T1000 (cell line): ENCODE measurements at places on chromosomes 6 and 20.

GRCh38 chr20:36926653-36927200 lies 24.8 kb downstream of the SAMHD1 start:
- no peak for DNase-seq

GRCh38 chr6:11209906-11210305 lies 22.6 kb downstream of the NEDD9 start:
- no peak for DNase-seq

DNA sequence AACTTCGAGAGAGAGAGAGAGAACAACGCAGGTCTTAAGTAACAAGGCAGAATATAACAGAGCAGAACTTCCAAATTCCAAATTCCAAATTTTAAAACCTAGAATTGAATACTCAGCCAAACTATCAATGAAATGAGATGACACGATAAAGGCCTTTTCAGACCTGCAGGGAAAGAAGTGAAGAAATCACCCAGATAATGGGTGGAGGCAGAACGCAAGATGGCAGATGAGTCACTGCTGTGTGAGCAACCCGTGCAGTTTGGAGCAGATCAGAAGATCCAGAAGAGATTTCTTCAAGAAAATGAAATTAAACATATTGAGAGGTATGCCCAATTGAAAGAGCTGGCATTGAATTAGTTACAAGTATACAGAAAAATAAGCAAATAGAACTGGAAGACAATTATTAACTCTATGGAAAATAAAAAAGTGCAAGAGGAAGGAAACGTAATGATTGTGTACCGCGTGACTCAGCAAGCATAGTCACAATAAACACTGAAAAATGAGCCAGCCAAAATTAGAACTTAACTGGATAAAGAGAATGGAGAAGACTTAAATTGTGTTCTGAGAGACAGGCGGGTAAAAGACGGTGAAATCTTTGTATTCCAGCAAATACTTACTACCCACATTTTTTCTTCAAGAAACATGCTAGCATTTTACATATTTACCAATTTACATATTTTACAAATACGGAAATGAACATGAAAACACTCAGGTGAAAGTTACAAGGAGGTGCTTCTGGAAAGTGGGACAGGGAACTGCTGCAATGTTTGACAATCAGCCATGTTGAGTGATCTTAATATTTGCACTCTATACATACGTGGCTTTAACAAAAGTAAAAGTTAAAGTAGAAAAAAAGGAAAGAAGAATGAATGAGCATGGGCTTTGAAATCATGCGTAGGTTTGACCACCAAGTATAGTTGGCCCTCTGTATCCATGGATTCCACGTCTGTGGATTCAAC lies 87.9 kb upstream of the CDYL start:
- DNase-seq = no peak

DNA sequence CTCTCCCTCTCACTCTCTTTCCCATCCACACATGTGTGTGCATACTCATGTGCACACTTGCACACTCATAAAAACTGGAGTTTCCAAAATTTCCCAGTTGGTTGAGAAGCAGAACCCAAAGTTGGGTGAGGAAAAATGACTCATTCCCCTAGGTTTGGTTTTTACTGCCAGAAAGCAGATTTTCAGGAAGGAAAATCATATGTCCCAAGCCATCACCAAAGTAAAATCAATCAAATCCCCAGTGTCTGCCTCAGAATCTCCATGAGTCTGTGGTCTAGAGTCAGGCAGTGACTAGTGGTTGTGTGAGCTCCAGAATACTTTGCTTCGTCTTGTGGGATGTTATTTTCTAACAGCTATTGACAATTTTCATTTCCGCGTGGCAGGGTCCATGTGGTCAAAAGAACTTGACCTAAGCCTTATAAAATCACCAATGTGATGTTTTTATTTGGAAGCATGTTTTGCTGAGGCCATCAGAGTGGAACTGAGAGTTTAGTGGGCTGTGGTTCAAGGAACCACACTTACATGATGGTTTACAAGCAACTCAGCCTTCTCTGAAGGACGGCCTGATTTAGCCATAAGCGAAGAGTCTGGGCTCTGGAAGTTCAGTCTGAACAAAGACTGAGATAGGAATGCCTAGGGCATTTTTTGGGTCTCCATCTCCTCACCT lies 81.9 kb upstream of the CCN6 start:
- DNase-seq = no peak

- no peak for DNase-seq
These were observed 84.1 kb upstream of the POPDC3 start for GRCh38 chr6:105263685-105264610.

GRCh38 chr6:169048865-169049205 lies 204.8 kb downstream of the THBS2 start:
- DNase-seq = no peak

GRCh38 chr20:34365765-34366213 lies 2.7 kb downstream of the ITCH start:
- no peak for DNase-seq

- DNase-seq = no peak
These were observed 62.0 kb upstream of the TASP1 start for GRCh38 chr20:13700761-13701160.

DNA sequence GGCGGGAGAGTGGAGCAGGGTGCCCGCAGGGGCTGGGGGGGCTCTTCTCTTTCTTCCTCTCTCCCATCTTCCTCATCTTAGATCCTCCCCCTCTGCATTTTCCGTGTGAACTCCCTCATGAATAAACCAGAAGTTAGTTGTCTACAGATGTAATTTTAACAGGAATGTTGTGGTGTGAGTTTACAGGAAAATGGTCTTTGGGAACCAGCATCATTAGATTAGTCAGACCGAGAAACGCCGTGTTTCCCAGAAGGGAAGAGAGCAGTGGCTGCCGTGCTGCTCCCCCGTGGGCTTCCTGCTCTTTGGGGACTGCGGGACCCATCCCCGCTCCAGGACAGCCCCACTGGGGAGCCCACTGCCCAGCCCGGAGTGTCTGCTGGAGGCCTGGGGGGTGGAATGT lies 3.4 kb downstream of the MYT1 start:
- DNase-seq = no peak

GRCh38 chr6:35449287-35449881 lies 2.8 kb upstream of the FANCE start:
- peak; percentile 39 for DNase-seq

DNA sequence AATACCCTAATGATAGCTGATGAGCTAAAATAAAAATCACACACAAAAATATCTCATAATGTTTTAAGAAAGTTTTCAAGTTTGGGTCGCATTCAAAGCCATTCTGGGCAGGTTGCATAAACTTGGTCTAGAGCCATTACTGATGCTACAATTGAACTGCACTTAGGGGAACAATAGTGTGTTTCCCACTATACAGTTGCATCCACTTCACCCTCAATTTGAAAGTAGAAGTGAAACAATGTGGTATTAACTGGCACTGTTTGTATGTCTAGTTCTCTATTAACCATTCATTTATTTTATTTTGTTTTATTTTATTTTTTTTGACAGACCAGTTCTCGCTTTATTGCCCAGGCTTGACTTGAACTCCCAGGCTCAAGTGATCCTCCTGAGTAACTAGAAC lies 23.0 kb upstream of the STK38 start:
- no peak for DNase-seq

- DNase-seq = no peak
These were observed 97.5 kb downstream of the ZMYND8 start for GRCh38 chr20:47258745-47259695.
